ENCODE measurements at places on chromosomes 7 and 10.

DNA sequence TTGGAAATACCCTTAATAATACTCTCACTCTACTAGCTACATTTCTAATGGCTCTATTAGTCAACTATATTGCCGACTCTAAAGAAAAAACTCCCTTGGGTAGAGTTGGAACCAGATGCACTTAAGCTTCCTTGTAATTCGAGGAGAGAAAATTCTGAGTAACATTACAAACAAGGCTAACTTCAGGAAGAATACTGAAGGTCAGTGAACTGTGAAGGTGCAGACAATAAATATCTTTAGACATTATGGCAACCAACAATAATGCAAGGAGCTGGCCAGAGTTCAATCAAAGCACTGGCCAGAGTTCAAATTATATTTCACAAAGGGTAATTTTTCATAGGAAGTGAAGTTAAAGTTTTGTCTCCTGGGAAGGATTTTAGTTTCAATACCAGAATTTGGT is 40.7 kb upstream of the MRLN start:
- DNase-seq: no peak

DNA sequence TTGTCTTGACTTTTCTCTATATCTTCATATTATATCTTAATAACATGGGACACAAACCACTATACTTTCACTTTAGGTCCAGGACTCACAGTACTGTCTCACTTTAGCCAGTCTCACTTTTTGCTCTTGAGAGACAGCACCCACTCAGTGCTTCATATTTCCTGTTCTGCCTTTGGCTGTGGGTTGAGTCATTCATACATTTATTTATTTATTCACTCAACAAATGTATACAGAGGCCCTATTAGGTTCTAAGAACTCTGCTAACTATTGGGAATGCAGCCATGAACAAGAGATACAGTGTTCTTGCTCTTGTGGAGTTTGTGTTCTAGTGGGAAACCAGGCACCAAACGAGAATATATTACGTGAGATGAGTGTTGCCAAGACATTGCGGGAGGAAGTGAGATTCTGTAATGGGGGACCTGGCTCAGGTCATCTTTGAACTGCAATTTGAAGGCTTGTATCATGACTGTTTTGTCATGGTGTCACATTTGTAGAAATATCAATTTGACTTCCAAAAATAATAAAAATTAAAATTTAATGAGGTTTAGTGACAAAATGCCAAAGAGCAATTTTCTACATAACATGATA is 190.1 kb downstream of the SDHAF3 start:
- DNase-seq: peak; percentile 9

- DNase-seq: no peak
Observed at GRCh38 chr10:59085054-59085453, 91.4 kb upstream of the PHYHIPL start.

GRCh38 chr7:6160191-6160623 is 112.2 kb downstream of the CYTH3 start:
- DNase-seq: peak; percentile 70

DNA sequence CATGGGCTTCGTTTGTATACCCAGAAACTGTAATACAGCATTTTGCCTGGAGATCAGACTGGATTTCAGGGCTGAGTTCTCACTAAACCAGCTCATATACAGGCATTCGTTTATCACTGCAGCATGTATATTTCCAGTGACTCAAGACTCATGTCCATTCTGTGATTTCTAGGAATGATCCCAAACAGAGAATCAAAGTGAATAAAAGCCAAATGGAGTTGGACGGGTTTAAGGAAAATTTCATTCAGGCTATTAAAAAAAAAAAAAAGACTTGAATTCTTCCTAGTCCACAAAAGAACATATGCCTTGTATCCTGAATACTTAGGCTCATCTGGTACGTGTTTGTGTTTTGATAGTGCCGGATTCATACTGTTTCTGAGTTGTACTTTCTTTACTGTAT is 46.8 kb downstream of the TET1 start:
- no peak for DNase-seq

DNA sequence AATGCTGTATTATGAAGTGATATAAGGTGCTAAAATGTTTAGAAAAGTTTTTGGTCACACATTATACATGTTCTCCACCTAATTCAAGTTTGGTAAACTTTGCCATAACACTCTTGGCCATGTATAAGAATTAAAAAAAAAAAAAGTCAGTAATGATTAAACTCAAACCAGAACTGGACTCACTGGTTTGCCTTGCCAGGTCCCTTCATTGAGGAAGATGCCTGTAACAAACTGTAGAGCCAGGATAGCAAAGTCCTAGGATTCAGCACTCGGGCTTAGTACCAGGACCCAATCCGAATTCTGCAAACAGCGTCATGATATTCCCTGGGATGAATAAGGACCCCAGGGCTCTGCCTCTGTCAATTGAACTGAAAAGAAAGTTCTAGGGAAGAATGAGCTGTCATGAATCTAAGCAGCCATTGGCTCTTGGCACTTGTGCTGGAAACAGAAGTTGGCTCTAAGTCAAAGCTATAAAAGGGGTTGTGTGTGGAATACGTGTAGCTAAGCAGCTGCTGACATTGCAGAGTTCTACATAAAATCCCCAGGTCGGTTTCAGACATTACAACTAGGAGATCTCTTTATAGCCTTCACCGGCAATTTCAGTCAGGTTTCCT is 216.9 kb downstream of the C7orf25 start:
- peak; percentile 67 for DNase-seq

All from brain (organoid and tissue), 16 donors.